ENCODE measurements at places on chromosomes 3 and 15. TPM values are rescaled to one million over a fixed set of nuclear protein-coding genes. Genes with fewer than 3 reads are reported as not detected.

Gene GOLGA6L7
- total RNA-seq: not detected

Gene DAPK2
- total RNA-seq: 3.5 TPM

Gene KNG1
- not detected for total RNA-seq

Gene FNDC3B
- total RNA-seq: 43.2 TPM

Gene FAM81A
- 13.1 TPM for total RNA-seq

Gene C3orf80
- 0.96 TPM for total RNA-seq

Gene SPSB4
- total RNA-seq: 0.25 TPM

Gene RAB27A
- total RNA-seq: 11.4 TPM

Gene ATP2B2
- 0.13 TPM for total RNA-seq

Gene PLS1
- total RNA-seq: 9.7 TPM
